Upper lobe of left lung (tissue), 6 donors: ENCODE measurements at places on chromosomes 6 and 20. TPM values are rescaled to one million over a fixed set of nuclear protein-coding genes. Genes with fewer than 3 reads are reported as not detected.

- no peak for DNase-seq
- no peaks in the 10 kb centered on the region for H3K27me3 ChIP-seq
- H3K4me1 ChIP-seq, result peaks cover 21% of the 10 kb centered on the region
- peaks cover 2% of the 10 kb centered on the region for H3K36me3 ChIP-seq
- H3K27ac ChIP-seq, result peak within 1 kb of the TSS; percentile 28
- H3K4me3 ChIP-seq, result peak within 1 kb of the TSS; percentile 45
These were observed at the start of gene BTBD3 for GRCh38 chr20:11917663-11918062. BTBD3 (plus strand) TSS chr20:11917893; CDS start chr20:11918276, 383 bp downstream.

DNA sequence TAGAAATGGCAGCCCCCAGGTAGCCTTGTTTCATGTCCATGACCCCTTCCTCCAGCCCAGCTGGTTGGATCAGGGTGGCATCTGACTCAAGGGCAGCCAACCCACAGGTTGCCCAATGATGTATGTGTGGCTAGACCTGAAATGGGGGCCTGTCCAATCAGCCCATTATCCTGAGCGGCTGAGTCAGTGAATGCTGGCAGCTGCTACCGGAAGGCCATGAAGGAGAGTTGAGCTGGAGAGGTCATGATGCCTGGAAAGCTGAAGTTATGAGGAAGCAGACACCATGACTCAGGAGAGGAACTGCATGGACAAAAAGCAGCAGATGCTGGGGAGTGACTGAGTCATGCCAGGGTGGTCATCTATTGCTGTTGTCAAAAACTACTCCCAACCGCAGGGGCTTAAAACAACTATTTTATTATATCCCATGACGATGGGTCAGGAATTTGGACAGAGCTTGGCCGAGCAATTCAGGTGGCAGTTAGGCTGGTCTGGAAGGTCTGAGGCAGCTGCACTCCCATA lies 67.3 kb downstream of the MDGA1 start:
- H3K36me3 ChIP-seq, result no peaks in the 10 kb centered on the region
- no peaks in the 10 kb centered on the region for H3K4me1 ChIP-seq
- no peak overlapping the region for H3K4me3 ChIP-seq
- H3K27ac ChIP-seq, result no peak overlapping the region
- H3K27me3 ChIP-seq, result no peaks in the 10 kb centered on the region
- no peak for DNase-seq

DNA sequence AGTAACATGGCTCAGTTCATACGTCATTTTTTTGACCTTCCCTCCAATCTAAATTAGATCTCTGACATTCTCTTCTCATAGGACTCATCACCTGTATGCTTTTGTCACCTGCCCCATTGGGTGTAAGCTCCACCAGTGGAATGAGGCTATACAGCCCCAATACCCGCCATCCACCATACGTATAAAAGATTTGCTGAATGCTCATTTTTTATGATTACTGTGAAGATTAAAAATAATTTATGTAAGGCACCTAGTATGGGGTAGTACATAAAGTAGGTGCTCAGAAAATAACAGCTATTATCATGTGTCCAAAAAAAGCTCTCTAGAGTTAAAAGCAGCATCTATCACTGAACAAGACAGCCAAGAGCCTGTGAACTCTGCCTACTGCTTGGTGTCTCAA lies 24.1 kb downstream of the NCOA5 start:
- peaks cover 18% of the 10 kb centered on the region for H3K4me1 ChIP-seq
- H3K27me3 ChIP-seq, result no peaks in the 10 kb centered on the region
- H3K36me3 ChIP-seq, result peaks cover 87% of the 10 kb centered on the region
- DNase-seq, result no peak
- H3K4me3 ChIP-seq, result no peak overlapping the region

GRCh38 chr6:77466451-77467437 lies 3.5 kb upstream of the HTR1B start:
- H3K36me3 ChIP-seq, result no peaks in the 10 kb centered on the region
- H3K4me3 ChIP-seq, result no peak overlapping the region
- H3K4me1 ChIP-seq, result peaks cover 4% of the 10 kb centered on the region

DNA sequence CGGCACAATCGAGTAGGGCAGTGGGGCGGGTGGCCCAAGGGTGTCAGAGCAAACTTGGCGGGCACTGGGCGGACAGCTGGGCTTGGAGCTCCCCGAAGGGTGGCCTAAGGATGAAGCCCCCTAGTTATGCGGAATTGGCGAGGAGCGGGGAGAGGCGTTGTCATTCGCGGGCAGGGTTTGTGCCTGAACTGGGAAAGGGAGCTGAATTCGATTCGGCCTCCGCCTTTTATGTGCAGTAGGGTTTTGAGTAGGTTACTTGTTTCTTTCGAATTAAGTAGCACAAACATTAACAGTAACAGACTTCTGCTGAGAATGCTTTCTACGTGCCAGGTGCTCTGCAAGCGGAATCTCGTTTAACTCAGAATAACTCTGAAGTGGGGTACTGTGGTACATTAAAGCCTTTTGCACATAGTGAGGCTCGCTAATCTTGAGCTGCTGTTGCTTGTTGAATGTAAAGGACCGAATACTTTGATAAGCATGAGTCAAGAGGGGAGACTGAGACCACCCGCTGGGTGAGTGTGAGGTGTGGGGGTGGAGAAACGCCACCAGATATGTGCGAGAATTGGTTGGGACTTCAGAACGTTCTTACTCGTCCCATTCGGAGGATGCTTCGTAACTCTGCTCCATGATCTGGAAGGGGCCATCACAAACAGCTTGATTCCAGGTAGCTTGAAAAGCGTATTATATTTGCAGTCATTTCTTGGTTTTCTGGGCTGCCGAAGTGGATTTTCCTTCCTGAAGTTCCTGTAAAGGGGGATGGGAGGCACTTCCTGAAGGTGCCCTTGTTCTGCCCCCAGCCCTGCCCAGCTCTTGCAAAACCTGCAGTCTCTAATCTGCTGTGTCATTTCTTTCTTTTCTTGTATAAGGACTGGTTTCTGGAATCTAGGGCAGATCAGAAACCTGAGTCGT lies 833 bp downstream of the RAB5IF start:
- H3K36me3 ChIP-seq, result peaks cover 16% of the 10 kb centered on the region
- H3K27ac ChIP-seq, result peak overlapping the region; percentile 93
- H3K4me1 ChIP-seq, result peaks cover 28% of the 10 kb centered on the region
- peak overlapping the region; percentile 85 for H3K4me3 ChIP-seq
- no peaks in the 10 kb centered on the region for H3K27me3 ChIP-seq
- DNase-seq, result peak; percentile 78

- no peaks in the 10 kb centered on the region for H3K4me1 ChIP-seq
- no peak overlapping the region for H3K27ac ChIP-seq
- no peaks in the 10 kb centered on the region for H3K27me3 ChIP-seq
- H3K4me3 ChIP-seq, result no peak overlapping the region
These were observed 141.9 kb downstream of the MRPL14 start for GRCh38 chr6:43985329-43985728.

DNA sequence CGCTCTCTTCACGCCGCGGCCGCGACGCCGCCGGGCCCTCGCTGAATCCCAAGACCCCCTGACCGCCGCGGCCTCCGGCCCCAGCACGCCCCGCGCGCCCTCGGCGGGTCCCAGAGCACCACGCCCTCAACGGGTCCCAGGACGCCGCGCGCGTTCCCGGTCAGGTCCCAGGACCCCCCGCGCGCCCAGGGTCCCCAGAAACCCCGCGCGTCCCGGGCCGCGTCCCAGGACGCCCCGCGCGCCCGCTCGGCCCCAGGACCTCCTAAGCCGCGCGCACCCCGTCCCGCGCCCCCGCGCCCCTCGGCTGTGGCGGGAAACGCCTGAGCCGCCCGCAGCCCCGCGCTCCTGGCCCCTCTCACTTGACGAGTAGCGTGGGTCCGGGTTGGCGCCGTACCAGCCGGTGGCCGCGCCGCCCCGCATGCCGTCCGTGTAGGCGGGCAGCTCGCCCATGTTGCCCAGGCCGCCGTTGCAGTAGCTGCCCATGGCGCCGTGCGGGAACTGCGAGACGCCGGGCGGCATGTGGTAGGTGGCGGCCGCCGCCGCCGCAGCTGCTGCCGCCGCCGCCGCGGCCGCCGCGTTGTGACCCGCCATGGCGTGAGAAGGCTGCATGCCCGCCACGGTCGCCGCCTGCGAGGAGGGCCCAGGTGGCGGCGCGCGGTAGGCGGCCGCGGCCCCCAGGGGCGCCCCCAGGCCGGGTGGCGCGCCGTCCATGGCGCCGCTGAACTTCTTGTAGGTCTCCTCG lies 556 bp downstream of the NKX2-4 start:
- H3K27me3 ChIP-seq, result peaks cover 78% of the 10 kb centered on the region
- H3K4me1 ChIP-seq, result peaks cover 9% of the 10 kb centered on the region
- H3K4me3 ChIP-seq, result peak overlapping the region; percentile 26
- DNase-seq, result peak; percentile 85
- H3K36me3 ChIP-seq, result no peaks in the 10 kb centered on the region

DNA sequence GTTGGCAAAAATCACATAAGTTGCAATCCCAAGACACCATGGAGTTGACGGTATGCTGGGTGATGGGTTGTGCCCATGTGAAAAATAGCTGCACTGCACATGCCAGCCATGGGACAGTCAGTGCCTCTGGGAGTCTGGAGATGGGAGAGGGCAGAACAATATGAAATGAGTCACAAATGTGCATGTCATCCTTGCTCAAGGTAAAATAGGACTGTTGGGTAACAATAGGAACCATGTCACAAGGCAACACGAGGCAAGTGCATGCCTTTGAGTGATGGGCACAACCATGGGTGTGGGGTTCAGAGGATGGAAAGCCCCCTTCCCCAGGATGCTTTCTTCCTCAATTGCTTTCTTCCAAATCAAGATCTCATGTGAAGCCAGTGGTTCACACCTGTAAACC lies 70.5 kb upstream of the PIM1 start:
- H3K27ac ChIP-seq, result no peak overlapping the region
- no peaks in the 10 kb centered on the region for H3K36me3 ChIP-seq
- H3K4me1 ChIP-seq, result peaks cover 37% of the 10 kb centered on the region
- DNase-seq, result peak; percentile 47

DNA sequence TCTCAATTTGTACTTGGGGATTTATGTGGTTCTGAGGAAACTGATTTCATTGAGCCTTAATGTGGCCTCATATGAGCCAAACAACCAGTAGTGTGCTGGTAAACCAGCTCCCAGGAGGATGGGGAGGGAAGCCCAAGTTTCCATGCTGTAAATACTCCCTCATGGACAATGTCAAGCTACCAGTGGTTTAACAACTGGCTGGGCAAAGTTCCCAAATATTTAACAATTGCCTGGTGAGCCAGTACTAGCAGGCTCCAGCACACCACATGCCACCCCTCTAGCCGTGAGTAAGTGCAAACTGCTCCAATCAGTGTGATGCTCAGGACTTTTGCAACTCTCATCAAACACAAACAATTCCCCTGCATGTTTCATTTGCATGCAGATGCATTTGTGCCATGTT lies 19.2 kb upstream of the CDKN1A start:
- H3K4me1 ChIP-seq, result peaks cover 12% of the 10 kb centered on the region
- no peaks in the 10 kb centered on the region for H3K36me3 ChIP-seq
- no peak for DNase-seq
- H3K4me3 ChIP-seq, result no peak overlapping the region
- H3K27ac ChIP-seq, result no peak overlapping the region

- no peak overlapping the region for H3K27ac ChIP-seq
- no peaks in the 10 kb centered on the region for H3K36me3 ChIP-seq
These were observed 552.3 kb upstream of the FLRT3 start for GRCh38 chr20:14889496-14890255.

DNA sequence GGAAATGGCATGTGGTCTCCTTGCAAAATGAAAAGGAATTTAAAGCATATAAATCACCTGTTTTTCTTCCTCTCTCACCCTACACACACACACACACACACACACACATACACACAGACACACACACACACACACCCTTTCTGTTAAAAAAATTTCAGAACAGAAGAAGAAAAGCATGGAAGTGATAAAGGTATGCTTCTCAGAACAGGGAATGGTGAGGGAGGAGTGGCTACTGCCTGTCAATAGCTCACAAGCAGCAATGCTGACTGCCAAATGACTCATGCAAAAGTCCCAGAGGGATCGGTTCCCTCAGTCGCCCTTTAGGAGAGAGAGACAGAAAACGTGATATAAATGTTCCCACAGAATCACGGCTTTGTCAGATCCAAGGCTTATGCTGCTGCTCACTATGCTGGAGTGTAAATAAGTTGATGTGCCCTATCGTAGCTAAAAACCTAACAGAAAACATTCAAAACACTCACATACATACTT lies 102.6 kb downstream of the IBTK start:
- H3K27me3 ChIP-seq, result no peaks in the 10 kb centered on the region
- no peak overlapping the region for H3K4me3 ChIP-seq
- H3K27ac ChIP-seq, result no peak overlapping the region
- peaks cover 3% of the 10 kb centered on the region for H3K4me1 ChIP-seq

GRCh38 chr6:30075790-30076732 lies 492 bp upstream of the RNF39 start:
- H3K36me3 ChIP-seq, result no peaks in the 10 kb centered on the region
- H3K27ac ChIP-seq, result peak overlapping the region; percentile 22
- H3K4me3 ChIP-seq, result peak overlapping the region; percentile 59
- peaks cover 5% of the 10 kb centered on the region for H3K27me3 ChIP-seq

- H3K27me3 ChIP-seq, result no peaks in the 10 kb centered on the region
- no peaks in the 10 kb centered on the region for H3K4me1 ChIP-seq
- H3K4me3 ChIP-seq, result no peak overlapping the region
- H3K27ac ChIP-seq, result no peak overlapping the region
- H3K36me3 ChIP-seq, result no peaks in the 10 kb centered on the region
These were observed 610.3 kb downstream of the RNF144B start for GRCh38 chr6:18997375-18997826.

DNA sequence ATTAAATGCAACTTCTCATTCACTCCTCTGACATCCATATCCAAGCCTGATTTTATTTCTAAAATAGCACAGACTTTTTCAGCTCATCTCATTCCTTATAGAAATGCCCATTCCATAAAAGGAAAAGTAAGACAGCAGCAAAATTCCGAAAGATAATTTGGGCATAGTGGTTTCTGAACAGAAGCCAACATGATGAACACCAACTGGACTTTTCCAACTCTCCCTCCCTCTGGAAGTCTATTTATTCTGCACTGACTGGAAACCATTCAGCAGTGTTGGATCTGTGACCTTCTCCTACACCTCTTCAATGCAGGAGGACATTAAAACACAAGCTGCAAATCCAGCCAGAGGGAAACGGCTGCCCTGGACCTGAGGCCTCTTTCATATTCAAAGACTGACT lies 306.2 kb upstream of the NT5E start:
- no peak overlapping the region for H3K27ac ChIP-seq
- H3K27me3 ChIP-seq, result no peaks in the 10 kb centered on the region
- H3K4me1 ChIP-seq, result no peaks in the 10 kb centered on the region
- H3K4me3 ChIP-seq, result no peak overlapping the region

SEL1L2 gene
- not detected for total RNA-seq

ANKRD66 gene
- total RNA-seq, result 3.3 TPM

WFDC12 gene
- not detected for total RNA-seq

CYP24A1 gene
- 31.0 TPM for total RNA-seq

NEDD9 gene
- 146 TPM for total RNA-seq

IL17A gene
- not detected for total RNA-seq
